ENCODE measurements at places on chromosomes 16 and 17.
A peak's percentile ranks its signal among the peaks of the same experiment; 100 is the strongest.

DNA sequence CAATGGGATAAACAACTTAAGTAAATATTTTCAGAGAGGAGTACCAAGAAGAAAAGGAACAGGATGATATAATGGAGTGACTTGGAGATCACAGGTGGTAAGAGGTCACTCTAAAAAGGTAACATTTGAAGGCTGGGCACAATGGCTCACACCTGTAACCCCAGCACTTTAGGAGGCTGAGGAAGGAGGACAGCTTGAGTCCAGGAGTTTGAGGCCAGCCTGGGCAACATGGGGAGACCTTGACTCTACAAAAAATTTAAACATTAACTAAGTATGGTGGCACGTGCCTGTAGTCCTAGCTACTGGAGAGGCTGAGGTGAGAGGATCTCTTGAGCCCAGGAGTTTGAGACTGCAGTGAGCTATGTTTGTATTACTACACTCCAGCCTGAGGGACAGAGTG lies 3.4 kb upstream of the TMEM11 start:
- DNase-seq = no peak

GRCh38 chr16:67551972-67552371 lies 10.4 kb upstream of the CTCF start:
- no peak for DNase-seq

GRCh38 chr17:15457723-15458094 lies 9.7 kb downstream of the CDRT4 start:
- DNase-seq = no peak

GRCh38 chr17:9004132-9004960 lies 17.0 kb upstream of the NTN1 start:
- no peak for DNase-seq

- DNase-seq = no peak
These were observed 163.2 kb downstream of the UTP18 start for GRCh38 chr17:51423421-51424160.

DNA sequence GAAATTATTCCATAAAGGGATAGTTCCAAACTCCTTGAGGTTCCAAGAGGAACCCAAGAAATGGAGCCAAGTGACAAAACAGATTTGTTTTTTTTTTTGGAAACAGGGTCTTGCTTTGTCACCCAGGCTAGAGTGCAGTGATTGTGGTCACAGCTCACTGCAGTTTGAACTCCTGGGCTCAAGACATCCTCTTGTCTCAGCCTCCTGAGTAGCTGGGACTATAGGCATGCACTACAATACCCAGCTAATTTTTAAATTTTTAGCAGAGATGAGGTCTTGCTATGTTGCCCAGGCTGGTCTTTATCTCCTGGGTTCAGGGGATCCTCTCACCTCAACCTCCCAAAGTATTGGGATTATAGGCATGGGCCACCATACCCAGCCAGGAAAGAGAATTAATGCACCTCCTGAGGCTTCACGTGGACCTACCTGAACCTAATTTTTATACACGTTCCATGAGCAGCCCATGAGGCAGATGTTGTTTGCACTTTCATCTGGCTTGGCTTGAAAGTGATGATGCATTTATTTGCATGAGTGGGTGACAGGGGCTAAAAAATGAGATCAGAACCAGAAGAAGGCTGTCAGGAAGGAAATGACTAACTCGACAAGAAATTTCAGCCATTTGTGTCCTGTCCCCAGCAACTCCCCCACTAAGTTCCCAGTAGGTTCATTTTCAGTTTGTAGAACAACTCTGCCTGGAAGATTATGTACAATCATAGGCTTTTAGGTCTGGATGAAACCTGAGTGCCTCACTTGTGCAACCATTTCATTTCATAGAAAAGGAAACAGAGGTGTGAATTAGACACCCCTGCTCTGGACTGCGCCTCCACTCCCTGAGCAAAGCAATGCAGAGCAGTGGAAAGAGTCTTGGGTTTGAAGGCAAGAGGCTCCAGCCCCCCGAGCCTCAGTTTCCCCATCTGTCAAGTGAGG lies 10.3 kb upstream of the IRF8 start:
- peak; percentile 23 for DNase-seq

DNA sequence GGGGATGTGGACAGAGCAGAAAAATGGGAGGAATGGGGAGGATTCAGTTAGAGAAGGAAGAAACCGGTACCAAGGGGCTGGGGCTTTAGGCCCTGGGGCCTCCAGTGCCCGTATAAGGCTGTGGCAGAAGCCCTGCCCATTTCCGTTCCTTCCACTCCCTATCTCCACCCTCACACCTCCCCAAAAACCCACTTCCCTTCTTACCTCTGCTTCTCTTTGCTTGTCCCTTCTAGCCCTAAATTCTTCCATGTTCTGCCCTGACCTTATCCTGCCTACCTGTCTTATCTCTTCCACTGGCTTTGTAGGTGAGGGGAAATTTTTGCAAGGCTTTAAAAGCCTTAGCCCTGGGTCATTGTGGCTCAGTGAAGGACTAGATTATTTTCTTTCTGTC lies 4.1 kb downstream of the RNF167 start:
- DNase-seq = no peak

DNA sequence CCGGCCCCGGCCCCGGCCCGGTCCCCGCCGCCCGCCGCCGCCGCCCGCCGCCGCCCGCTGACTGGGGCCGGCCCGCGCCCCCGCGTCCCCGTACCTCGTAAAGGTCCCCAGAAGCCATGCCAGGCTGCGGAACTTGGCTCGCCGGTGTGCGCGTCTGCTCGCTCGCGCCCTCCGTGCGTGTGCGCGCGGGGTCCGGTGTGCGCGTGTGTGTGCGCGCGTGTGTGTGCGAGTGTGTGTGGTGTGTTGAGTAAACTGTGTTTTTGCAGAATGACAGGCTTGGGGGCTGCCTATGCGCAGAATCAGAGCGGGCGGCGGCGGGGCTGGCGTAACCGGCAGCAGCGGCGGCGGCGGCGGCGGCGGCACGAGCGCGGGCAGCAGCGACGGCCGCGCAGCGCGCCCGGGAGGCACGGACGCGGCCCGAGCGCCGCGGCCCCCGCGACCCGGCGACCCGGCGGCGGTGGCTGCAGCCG lies 307 bp downstream of the CDYL2 start:
- DNase-seq = no peak

- DNase-seq = no peak
These were observed 169.1 kb downstream of the WSCD1 start for GRCh38 chr17:6239241-6239798.
